Hematopoietic multipotent progenitor cell treated with erythropoietin and hydrocortisone succinate and interleukin-3 and kit ligand, for 8 days (in vitro differentiated cells): ENCODE measurements at places on chromosomes 13 and 19.

DNA sequence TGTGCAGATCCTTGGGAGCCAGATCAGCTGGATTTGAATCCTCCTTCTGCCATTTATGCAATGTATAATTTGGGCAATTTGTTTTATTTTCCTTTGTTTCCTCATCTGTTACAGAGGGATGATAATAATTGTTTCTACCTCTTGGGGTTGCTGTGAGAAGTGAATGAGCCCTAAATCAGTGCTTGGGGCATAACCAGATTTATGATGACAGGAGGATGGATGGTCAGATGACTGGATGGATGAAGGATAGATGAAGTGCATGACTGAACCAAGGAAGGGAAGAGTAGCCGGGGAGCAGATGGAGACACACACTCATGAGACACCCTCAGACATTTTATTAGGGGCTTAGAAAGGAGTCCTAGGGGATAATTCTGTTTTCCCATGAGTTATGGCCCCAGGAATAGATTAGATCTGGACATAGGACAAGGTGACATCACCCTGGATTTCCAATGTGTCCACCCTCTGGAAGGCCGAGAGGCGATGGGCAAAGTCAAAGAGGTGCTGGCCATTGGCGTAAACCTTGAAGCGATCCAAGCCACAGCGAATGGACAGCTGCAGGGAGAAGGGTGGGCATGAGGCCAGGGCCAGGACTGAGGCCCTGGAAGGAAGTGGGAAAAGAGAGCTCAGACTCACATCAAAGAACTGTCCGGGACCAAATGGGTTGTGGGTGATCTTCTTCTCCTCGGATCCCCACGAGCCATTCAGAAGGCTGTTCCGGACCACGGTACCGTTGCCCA, 11.2 kb downstream of the LGALS4 start:
- no peak for DNase-seq

DNA sequence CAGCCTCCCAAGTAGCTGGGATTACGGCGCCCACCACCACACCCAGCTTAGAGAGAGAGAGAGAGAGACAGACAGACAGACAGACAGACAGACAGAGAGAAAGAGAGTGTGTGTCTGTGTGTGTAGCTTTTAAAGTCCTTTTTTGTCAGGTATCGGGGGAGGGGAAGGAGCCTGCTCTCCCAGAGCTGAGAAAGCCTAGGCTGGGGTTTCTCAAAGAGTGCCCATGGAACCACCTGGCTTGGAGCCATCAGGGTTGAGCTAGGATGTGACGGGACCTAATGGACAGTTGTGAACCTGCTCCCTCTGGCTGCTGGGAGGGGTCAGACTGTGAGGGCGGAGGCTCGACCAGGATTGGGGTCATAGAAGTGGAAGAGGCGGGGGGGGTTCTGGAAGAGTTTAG, 16.6 kb downstream of the RFX1 start:
- no peak for DNase-seq

DNA sequence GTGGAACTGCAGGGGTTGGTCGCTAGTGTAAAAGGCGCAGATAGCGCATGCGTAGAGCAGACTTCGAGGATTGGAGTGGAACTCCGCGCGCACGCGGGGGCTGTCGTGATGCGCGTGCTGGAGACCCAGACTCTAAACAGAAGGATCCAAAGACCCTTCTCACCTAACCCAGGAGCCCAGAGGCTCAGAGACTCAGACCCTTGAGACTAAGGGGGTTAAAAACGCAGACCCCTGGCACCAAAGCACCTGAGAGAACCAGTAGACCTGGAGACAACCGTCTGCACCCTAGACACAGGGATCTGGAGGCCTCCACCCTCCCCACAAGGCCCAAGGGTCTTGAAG, 567 bp upstream of the CTU1 start:
- DNase-seq, result no peak

DNA sequence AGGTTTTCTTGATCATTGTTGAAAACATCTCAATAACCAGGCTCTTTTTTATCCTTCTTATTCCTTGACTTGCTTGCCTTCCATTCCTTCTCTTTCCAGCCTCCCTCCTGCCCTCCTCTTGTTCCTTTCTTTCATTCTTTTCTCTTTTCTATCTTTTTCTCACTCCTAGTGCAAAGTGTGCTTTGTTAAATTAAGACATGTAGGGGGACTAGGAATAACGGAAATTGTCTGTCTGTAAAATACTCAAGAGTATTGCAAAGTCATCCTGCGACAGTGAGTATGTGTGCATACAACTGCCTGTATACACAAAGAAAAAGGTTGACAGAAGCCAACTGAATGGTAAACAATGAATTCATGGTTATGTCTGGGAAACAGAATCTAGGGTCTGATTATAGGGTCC, 70.1 kb downstream of the LRRC63 start:
- DNase-seq, result no peak

GRCh38 chr13:93320942-93321341, 94.3 kb downstream of the GPC6 start:
- DNase-seq, result no peak

DNA sequence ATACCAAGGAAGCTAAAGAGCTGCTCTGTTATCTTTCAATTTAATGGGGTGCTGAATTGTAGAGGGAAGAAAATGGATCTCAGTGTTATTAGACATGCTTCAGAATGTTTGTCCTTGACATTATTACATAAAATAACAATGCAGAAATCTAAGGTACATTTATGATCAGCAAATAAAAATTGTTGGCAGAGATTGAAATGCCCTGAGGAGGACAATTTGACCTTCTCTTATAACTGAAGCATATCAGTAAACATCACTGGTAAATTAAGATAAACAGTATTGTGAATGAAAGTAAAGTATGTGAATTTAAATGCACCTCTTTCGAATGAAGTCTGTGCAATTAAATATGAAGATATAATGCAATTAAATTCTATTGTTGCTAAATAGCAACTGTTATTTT, 1362.1 kb upstream of the ATXN8OS start:
- no peak for DNase-seq

GRCh38 chr13:41019011-41019487, at the start of gene ELF1:
Gene ELF1, minus strand, starts transcription at chr13:41019316. Its CDS starts 37,262 bp downstream, at chr13:40982054.
- DNase-seq, result peak; percentile 92

DNA sequence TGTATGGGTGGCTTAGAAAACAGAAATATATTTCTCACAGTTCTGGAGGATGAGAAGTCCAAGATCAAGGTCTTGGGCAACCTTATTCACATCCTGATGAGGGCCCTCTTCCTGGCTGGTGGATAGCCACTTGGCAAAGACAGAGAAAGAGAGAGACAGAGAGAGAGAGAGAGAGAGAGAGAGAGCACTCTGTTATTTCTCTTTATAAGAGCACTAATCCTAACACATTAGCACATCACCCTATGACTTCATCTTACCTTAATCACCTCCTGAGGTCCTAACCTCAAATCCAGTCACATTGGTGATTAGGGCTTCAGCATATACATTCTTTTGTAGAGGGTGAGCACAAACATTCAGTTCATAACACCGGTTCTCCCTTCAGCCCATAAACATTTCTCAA, 430.3 kb downstream of the EFNB2 start:
- no peak for DNase-seq

DNA sequence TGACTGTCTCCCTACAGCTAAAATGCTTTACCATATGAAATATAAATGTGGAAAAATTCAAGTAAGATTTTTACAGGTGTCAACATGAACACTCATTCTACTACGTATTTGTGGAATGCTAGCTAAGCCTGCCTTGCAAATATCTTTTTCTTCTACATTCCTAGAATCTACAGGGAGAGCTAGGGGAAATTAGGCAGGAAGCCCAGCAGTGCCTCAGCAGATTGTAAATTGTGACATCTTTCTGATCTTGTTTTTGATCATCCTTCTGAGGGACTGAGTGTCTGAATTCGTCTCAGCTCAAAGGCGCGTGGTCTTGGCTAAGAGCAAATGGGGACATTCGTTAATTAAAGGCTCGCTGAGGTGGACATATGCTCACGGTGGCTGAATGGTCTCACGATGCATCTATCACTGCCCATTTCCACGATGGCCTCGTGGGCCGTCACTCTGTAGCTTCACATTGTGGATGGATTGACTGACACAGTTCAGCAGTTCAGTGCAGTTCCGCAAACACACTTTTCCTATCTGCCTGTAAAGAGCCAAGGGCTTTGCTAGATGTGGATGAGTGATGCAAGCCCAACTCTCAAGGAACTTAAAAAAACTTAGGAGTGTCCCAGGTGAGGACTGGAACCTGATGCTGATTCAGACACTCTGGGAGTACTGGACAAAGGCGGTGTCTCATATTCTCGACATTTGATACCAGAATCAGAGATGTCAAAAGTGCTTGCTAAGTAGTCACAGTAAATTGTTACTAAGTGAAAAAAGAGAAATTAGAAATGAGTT, 562.5 kb downstream of the EFNB2 start:
- DNase-seq, result no peak

DNA sequence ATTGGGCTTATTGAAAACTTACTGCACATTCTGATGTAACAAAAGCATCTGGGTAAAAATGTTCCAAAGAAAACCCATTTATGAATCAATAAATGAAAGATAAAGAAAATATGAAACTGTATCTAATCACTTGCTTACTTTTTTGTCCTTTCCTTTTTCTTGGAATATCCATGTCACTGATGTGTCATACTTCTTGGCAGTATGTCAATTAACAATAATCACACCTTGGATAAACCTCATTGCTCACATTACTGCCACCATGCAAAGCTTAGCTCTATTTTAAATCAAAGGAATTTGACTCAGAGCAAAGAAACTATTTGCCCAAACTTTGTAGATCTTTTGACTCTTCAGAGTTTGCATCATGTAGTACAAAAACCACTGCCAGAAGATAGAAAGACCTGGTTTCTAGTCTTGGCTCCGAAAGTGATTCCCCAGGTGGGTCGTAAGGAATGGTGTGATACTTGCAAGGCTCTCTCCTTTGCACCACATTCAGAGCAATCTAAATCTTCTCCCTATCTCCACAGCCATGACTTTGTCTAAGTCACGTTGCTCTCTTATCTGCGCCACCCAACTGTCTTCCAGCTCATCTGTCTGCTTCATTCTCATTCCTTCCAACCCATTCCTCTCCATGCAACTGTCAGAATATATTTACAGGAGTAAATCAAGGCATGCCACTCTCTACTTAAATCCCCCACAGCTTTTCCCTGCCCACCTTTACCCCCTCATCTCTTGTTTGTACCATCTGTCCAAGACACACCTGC, 311.9 kb downstream of the COG6 start:
- DNase-seq, result peak; percentile 5

GRCh38 chr13:38223089-38223488, 126.6 kb upstream of the UFM1 start:
- DNase-seq, result peak; percentile 2

DNA sequence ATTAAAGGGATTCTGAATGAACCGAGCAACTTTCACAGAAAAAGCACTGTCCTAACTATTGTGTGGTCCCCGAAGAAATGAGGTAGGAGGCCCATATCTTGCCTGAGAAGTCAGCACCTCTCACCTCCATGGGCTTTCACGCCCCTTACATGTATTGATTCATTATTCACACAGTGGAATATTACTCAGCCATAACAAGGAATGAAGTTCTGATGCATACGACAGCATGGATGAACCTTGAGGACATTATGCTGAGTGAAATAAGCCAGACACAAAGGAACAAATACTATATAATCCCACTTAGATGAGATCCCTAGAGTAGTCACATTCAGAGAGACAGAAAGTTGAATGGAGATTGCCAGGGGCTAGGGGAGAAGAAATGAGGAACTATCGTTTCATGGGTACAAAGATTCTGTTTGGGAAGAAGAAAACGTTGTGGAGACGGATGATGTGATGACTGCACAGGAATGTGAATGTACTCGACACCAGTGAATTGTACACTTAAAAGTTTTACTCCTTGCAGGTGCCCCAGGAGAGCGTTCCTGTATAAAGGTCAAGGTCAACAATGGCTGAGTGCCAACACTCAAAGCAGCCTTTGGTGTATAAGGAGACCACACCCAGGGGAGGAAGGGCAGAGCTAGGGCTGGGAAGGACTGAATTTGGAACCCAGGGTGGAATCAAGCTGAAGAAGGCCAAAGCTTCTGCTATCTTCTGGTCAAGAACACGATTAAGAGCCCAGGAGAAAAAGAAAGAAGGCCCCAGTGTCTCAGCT, 22.5 kb downstream of the ZIC5 start:
- DNase-seq, result no peak

GRCh38 chr19:16548956-16549355, 6.7 kb upstream of the CHERP start:
- DNase-seq, result no peak

DNA sequence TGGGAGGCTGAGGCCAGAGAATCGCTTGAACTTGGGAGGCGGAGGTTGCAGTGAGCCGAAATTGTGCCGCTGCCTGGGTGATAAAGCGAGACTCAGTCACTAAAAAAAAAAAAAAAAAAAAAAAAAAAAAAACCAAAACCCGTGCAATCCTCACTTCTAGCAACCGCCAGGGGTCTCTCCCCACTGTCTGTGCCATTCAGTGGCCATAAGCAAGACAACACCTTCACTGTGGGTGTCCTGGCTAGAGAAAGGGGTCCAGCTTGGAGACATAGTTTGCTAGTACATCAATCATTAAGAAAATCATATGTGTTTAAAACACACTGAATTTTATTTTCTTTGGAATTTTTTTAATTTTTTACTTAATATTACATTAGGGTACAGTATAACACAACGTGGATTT, 68.2 kb downstream of the RASL11A start:
- DNase-seq, result peak; percentile 35

GRCh38 chr19:34246340-34246739, 8.0 kb upstream of the GARRE1 start:
- DNase-seq, result no peak

- peak; percentile 46 for DNase-seq
Observed at GRCh38 chr13:37869756-37870488, at the start of gene TRPC4. Gene TRPC4, minus strand, starts transcription at chr13:37869772. Its CDS starts 86,439 bp downstream, at chr13:37783333.

DNA sequence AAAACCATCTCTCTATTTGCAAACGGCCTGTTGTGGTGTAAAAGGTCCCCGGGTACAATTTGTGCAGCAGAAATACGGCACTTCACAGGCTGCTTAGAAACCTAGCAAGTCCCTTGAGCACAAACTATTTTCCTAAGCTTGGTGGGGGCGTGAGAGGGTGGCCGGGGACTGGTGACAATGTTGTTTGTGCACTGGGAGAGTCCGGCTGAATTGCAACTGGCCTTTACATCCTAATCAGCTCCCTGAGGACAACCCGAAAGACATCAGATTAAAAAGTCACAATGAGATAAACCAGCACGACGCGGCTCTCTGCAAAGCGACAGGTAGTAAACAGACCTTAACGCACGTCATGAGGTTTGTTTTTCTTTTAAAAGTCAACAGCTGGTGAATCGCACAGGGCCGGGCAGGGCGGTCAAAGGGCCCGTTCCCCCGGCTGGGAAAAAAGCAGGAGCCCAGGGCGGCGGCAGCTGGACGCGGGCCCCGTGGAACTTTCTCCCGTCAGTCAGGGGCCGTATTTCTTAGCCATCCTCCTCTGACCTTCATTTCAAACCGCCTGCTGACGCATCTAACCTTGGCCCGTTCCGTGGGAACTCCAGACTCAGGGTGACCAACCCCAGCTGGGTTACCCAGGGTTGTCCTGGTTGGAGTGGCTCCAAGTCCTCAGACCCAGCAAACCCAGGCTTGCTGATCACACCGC, 112.3 kb downstream of the GADD45B start:
- DNase-seq, result no peak

GRCh38 chr13:102751886-102752285, 21.7 kb downstream of the TEX30 start:
- peak; percentile 74 for DNase-seq
